ENCODE measurements at places on chromosomes 13 and 19.
A peak's percentile ranks its signal among the peaks of the same experiment; 100 is the strongest.

- DNase-seq = no peak
Measured at GRCh38 chr13:91773591-91774227, 375.3 kb downstream of the GPC5 start.

DNA sequence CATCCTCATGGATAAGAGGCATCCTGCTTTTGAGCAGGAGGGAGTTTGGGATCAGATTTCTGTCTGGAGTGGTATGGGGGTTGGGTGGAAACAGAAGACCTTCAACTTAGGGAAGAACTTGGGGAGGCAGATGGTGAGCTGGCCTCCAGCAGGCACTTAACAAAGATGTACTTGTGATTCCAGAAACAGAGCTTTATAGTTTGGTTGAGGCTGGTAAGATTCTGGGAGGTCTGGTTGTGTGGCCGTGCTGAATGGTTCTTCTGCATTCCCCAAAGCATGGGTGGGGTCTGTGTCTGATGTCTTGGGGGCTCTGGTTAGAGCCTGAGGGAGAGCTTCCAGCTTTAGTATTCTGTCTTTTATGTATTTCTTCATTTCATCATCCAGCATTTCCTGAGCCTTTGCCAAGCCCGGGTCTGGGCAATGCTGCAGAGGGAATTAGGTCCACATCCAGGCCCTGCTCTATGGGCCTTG lies 4.8 kb downstream of the MEGF8 start:
- DNase-seq = no peak

- DNase-seq = peak; percentile 38
Measured at GRCh38 chr19:55585658-55586339, 5.2 kb upstream of the ZNF579 start.

DNA sequence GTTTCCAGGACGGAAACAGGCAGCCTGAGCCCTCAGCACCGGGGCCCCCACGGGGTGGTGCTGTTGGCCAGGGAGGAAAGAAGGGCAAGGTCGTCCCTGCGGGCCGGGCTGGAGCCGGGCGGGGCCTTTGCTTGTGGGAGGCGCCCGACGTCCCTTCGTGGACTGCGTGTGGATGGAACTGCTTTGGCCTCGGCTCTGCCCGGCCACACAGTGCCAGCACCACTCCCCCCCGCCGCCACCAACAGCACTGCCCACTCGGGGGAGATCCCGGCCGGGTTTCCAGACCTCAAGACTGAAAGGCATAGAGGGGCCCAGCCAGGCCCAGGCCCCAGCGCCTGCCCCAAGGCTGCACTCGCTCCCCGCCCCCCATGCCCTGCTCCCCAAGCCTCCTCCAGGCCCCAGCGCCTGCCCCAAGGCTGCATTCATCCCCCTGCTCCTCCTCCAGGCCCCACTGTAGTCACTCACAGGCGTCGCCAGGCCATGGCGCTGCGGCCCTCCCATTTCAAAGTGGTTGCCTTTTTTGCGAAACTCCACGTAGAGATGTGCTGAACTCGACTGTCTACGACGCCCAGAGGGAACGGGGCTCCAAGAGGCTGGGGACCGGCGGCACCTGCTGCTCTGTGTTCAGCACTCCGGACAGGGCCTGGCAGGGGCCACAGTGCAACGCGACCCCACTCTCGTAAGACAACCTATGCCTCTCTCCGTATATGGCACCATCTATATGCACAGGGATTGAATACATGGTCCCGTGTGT lies 22.5 kb downstream of the C13orf46 start:
- peak; percentile 51 for DNase-seq

DNA sequence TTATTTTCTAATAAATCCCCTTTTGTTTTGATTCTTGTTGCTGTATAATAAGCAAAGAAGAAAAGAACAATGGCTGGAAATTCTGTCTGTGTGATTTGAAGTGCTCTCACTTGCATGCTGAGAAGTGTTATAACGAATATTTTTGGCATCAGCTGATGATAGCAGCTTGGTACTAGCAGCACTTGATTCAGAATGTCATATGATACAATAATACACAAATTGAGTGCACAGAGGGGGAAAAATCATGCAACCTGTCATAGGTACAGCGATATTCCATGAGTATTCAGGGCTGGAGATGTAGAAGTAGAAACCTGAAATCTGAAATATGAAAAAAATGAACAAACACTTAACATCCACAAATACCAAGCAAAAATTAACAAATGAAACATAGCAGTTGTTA lies 108.1 kb downstream of the FGF14 start:
- no peak for DNase-seq

- DNase-seq = no peak
Measured at GRCh38 chr13:72662548-72662947, 64.9 kb downstream of the MZT1 start.

- DNase-seq = no peak
Measured at GRCh38 chr19:29293736-29294342, 80.9 kb upstream of the UQCRFS1 start.

DNA sequence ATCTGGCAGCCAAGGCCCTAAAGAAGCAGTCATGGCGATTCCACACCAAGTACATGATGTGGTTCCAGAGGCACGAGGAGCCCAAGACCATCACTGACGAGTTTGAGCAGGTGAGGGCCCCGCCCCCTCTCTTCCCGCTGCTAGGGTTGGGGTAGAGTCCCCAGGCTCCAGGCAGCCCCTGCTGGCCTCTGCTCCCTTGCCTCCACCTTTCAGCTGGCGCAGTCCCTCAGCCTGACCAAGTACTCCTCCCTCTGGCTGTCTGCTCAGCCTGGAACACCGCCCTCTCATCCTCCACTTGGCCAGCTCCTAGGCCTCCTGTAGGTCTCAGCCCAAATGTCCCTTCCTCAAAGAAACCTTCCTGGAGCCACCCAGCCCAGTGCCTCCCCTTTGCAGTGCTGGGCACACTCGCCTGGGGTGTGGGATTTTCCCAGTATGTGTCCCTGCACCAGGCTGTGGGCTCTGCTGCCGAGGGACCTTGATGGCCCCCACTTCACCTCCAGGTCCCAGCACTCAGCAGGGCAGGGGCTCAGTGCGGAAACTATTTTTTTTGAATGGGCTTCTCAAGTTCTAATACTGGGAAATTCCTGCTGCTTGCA lies 5.7 kb downstream of the LENG1 start:
- no peak for DNase-seq

Data from activated T-cell treated with anti-CD3 and anti-CD28 coated beads for 48 hours (primary cell).